ENCODE measurements at places on chromosomes 5 and 9.

DNA sequence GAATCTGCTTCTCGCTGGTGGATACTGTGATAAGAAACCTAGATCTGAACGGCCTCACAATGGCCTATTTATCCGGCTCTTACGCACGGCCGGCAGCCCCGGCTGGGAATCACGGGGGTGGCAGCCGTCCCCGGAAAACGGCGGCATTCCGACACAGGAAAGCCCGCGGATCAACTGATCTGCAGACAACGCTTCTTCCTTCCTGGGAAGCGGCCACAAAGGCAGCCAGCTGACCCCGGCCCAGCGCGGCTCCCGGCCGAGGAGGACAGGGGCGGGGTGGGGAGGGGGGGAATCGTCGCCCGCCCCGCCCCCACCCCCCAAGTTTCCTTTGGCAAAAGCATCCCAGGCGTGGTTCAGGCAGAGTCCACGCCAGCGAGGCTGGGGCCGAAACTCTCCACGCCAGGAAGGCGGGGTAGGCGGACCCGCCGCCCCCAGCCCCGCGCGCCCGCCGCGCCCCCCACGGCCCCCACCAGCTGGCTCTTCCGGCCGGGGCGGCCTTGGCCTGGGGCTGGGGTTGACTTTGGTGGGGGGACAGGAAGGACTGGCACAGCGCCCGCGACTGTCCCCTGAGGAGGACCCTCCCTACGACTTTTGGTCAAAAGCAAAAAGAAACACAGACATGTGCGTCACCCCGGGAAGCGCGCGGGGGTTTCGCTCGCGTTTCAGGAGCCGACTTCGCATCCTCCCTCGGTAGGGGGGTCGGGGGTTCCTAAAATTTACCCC is 247.7 kb upstream of the ANKRD55 start:
- H3K4me1 ChIP-seq = peaks cover 46% of the 10 kb centered on the region
- no peak for DNase-seq
- no peaks in the 10 kb centered on the region for H3K36me3 ChIP-seq
- peak overlapping the region; percentile 85 for H3K27ac ChIP-seq
- H3K27me3 ChIP-seq = no peaks in the 10 kb centered on the region

- H3K4me3 ChIP-seq = no peak overlapping the region
- H3K4me1 ChIP-seq = no peaks in the 10 kb centered on the region
- no peaks in the 10 kb centered on the region for H3K27me3 ChIP-seq
- H3K36me3 ChIP-seq = no peaks in the 10 kb centered on the region
- no peak overlapping the region for H3K27ac ChIP-seq
- no peak for DNase-seq
Observed at GRCh38 chr5:84086511-84086910, 298.2 kb downstream of the EDIL3 start.

- H3K4me1 ChIP-seq = no peaks in the 10 kb centered on the region
- H3K4me3 ChIP-seq = no peak overlapping the region
- DNase-seq = no peak
- H3K27me3 ChIP-seq = no peaks in the 10 kb centered on the region
Observed at GRCh38 chr5:130385656-130386055, 481.4 kb downstream of the CHSY3 start.

GRCh38 chr9:70564468-70565335 is 150.2 kb upstream of the KLF9 start:
- H3K4me1 ChIP-seq = no peaks in the 10 kb centered on the region
- H3K27me3 ChIP-seq = no peaks in the 10 kb centered on the region
- H3K4me3 ChIP-seq = no peak overlapping the region
- H3K36me3 ChIP-seq = no peaks in the 10 kb centered on the region
- no peak overlapping the region for H3K27ac ChIP-seq

GRCh38 chr9:16221822-16222547 is 648.5 kb downstream of the BNC2 start:
- no peaks in the 10 kb centered on the region for H3K36me3 ChIP-seq
- no peak for DNase-seq
- H3K27ac ChIP-seq = no peak overlapping the region
- peaks cover 10% of the 10 kb centered on the region for H3K4me1 ChIP-seq
- H3K4me3 ChIP-seq = no peak overlapping the region

DNA sequence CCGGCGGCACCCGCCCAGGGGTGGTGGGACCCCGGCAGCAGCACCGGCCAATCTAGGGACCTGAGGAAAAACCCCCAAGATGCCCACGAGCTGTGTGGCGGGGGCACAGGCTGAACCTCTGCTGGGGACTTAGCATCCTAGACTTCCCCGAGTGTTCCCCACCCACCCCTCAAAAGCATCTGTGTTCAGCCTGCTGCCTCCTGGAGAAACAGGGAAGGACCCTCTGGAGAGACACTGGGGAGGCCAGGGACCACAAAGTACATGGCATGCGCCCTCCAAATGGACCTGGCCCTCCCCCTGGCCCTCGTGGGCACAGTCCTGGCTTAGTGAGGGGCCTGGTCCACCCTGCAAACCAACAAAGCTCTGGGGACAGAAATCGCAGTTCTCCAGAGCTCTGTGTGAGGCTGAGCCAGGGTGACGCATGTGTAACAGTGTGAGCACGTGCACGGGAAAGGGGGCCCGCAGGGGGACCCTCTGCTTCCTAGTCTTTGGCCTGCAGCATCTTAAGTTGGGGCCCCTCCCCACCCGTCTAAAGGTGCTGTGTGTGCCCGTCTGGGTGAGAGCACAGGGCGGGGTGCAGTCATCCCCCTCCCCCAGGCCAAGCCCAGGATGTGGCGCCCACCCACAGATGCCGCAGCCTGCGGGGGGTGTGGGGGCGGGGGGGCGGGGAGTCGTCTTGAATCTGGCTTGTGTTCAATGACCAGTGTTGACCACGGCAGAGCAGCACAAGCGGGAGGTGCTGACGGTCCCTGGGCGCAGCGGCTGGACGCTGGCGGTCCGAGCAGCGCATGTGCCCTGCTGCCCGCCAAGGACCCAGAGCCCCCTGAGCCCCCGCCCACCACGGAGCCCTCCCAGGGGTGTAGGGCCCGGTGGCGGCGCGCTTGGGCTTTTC is 672 bp upstream of the KCNT1 start:
- DNase-seq = no peak
- H3K36me3 ChIP-seq = no peaks in the 10 kb centered on the region
- peaks cover 84% of the 10 kb centered on the region for H3K27me3 ChIP-seq
- H3K4me1 ChIP-seq = no peaks in the 10 kb centered on the region

- no peaks in the 10 kb centered on the region for H3K36me3 ChIP-seq
- no peak for DNase-seq
- H3K4me3 ChIP-seq = no peak overlapping the region
- H3K4me1 ChIP-seq = no peaks in the 10 kb centered on the region
- H3K27ac ChIP-seq = no peak overlapping the region
- no peaks in the 10 kb centered on the region for H3K27me3 ChIP-seq
Observed at GRCh38 chr5:50873595-50874277, 207.3 kb downstream of the PARP8 start.

- no peaks in the 10 kb centered on the region for H3K4me1 ChIP-seq
- H3K27ac ChIP-seq = no peak overlapping the region
- H3K4me3 ChIP-seq = no peak overlapping the region
- no peak for DNase-seq
- no peaks in the 10 kb centered on the region for H3K36me3 ChIP-seq
- no peaks in the 10 kb centered on the region for H3K27me3 ChIP-seq
Observed at GRCh38 chr9:127154390-127155191, 32.2 kb upstream of the ANGPTL2 start.

DNA sequence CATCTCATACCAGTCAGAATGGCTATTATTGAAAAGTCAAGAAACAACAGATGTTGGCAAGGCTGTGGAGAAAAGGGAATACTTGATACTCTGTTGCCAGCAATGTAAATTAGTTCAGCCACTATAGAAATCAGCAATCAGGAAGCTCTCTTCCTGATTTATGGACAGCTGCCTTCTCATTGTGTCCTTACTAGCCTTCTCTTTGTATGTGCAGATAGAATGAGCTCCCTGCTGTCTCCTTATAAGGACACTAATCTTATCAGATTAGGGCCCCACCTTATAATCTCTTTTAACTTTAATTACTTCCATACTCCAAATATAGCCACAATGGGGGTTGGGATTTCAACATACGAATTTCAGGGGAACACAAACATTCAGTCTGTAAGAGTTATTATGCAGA is 38.0 kb downstream of the KCNV2 start:
- no peaks in the 10 kb centered on the region for H3K4me1 ChIP-seq
- no peak overlapping the region for H3K27ac ChIP-seq
- no peaks in the 10 kb centered on the region for H3K27me3 ChIP-seq
- DNase-seq = no peak

- H3K27me3 ChIP-seq = no peaks in the 10 kb centered on the region
- H3K36me3 ChIP-seq = no peaks in the 10 kb centered on the region
- no peak overlapping the region for H3K27ac ChIP-seq
- no peak overlapping the region for H3K4me3 ChIP-seq
Observed at GRCh38 chr5:131550606-131551005, 84.4 kb downstream of the RAPGEF6 start.

GRCh38 chr9:72037571-72037970 is 22.8 kb downstream of the C9orf57 start:
- H3K27ac ChIP-seq = no peak overlapping the region
- 0 out of 2 replicates have a peak, but pooled peaks cover 6% of the 10 kb centered on the region for H3K4me1 ChIP-seq
- H3K4me3 ChIP-seq = no peak overlapping the region
- H3K27me3 ChIP-seq = no peaks in the 10 kb centered on the region
- H3K36me3 ChIP-seq = no peaks in the 10 kb centered on the region

DNA sequence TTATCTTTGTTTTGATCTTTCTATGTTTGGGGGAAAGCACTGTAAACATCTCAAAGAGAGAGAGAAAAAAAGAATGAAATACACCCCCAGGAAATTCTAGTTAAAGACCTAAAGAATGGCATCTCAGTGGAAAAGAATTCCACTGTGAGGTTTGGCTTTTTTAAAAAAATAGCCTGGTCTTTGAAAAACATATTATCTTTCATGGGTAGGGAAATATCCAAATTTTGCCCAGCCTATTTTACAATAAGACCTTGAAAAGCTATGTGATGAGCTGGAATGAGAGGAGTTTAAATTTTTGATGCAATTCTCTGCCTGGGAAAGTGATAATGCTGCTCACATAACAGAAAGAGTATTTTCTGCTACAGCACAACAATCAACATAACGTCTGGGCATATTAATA is 348.1 kb upstream of the WWC1 start:
- no peaks in the 10 kb centered on the region for H3K36me3 ChIP-seq
- no peak overlapping the region for H3K4me3 ChIP-seq
- H3K27me3 ChIP-seq = no peaks in the 10 kb centered on the region
- no peak for DNase-seq
- H3K4me1 ChIP-seq = peaks cover 16% of the 10 kb centered on the region

DNA sequence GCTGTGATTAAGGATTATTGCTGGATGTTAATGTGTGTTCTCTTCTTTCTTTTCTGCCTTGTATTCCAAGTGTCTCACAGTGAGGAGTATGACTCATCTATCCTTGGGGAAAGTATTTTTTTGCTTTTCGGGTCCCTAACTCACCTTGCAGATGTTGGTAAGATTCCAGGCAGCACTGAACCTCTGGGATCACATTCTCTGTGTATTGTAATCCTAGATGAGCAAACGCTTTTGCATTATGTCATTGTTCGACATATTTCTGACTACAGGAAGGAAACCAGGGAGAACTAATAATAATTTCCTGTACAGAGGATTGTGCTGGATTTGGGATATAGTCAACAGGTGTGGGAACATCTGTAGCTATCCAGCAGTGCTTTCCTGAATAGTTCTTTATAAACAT is 246.1 kb upstream of the TUT7 start:
- no peaks in the 10 kb centered on the region for H3K27me3 ChIP-seq
- no peaks in the 10 kb centered on the region for H3K36me3 ChIP-seq
- DNase-seq = peak; percentile 58
- no peak overlapping the region for H3K4me3 ChIP-seq

DNA sequence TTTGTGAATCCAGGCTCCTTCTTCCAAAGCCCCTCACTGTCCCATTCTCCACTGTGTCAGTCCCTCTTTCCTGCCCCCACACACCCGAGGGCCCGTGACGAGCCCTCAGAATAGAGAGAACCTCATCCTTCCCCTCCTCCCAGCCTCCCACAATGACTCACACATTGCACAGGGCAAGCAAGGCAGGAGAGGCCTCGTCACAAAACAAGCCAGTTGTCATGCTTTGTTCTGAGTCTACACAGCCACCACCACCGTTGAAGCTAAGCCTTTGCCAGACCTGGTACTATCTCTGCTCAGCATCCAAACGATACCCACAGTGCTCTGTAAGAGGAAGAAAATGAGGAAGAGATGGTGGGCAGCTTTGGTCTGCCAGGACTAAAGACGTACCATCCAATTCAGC is 142.2 kb upstream of the ZNF366 start:
- H3K36me3 ChIP-seq = no peaks in the 10 kb centered on the region
- no peaks in the 10 kb centered on the region for H3K27me3 ChIP-seq
- no peak overlapping the region for H3K27ac ChIP-seq
- no peak for DNase-seq

DNA sequence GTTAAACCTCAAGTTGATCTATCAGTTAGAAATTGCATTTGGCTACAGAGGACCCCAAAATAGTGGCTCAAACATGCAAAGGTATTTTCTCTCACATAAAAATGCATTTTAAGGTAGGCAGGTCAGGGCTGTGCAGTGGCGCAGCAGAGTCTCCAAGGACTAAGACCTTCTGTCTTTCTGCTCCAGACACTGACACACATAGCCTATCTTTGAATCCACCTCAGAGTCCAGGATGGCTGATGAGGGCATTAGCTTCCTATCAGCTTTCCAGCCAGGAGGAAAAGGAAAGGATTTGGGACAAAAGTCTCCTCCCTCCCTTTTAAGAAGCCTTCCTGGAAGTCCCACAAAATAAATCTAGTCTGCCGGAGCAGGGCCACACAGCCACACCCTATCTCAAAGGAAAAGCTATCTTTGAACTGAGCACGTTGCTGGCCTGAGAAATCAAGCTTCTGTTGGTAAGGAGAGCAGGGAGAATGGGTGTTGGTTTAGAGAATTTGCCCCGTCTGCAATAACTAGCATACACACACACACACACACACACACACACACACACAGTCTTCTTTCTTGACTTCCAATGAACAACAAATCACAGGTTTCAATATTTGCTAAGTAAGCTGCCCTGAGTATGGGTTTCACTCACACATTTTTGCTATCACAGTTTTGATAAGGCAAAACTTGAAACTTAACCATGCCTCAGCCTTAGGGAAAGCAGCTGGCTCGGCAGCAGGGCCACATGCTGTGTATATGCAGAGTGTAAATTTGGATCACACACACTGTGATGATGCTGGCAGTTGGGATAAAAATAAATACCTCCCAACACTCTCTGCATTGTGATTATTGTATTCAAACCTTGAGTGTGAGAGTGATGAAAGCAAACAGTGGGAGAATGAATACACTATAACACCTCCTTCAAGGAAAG is 116.6 kb upstream of the MAP3K1 start:
- no peak overlapping the region for H3K27ac ChIP-seq
- no peak overlapping the region for H3K4me3 ChIP-seq
- H3K4me1 ChIP-seq = no peaks in the 10 kb centered on the region
- H3K27me3 ChIP-seq = no peaks in the 10 kb centered on the region
- DNase-seq = no peak
- no peaks in the 10 kb centered on the region for H3K36me3 ChIP-seq

- no peaks in the 10 kb centered on the region for H3K36me3 ChIP-seq
- H3K27ac ChIP-seq = no peak overlapping the region
- H3K27me3 ChIP-seq = no peaks in the 10 kb centered on the region
- H3K4me3 ChIP-seq = no peak overlapping the region
- DNase-seq = no peak
- H3K4me1 ChIP-seq = no peaks in the 10 kb centered on the region
Observed at GRCh38 chr5:23303435-23303834, 204.0 kb upstream of the PRDM9 start.

GRCh38 chr5:111427762-111428161 is 84.6 kb downstream of the STARD4 start:
- no peaks in the 10 kb centered on the region for H3K36me3 ChIP-seq
- no peak overlapping the region for H3K4me3 ChIP-seq
- no peak for DNase-seq
- no peak overlapping the region for H3K27ac ChIP-seq

GRCh38 chr5:129069292-129069691 is 25.3 kb upstream of the ISOC1 start:
- no peak overlapping the region for H3K4me3 ChIP-seq
- H3K4me1 ChIP-seq = no peaks in the 10 kb centered on the region
- H3K27ac ChIP-seq = no peak overlapping the region
- H3K27me3 ChIP-seq = no peaks in the 10 kb centered on the region
- H3K36me3 ChIP-seq = no peaks in the 10 kb centered on the region

Data from PC-9 (cell line).